ENCODE measurements at places on chromosomes 3 and 15. TPM values are rescaled to one million over a fixed set of nuclear protein-coding genes. Genes with fewer than 3 reads are reported as not detected.

DNA sequence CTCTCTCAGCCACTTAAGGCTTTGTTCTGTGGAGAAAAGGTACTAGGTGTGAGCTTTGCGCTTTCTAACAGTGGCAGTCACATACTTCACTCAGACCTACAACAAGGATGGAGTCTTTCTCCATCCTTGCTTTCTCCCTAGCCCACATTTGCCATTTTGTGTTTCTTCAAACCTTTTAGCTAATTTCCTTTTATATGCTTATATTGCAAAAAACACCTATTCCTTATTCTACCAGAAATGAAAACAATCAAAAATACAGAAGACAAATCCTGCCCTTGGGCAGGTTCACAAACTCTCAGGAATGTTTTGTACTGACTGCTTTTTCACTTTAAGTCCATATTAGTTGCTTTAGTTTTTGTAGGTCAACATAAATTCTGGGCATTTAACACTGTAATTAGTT lies 914.2 kb downstream of the SQOR start:
- no peaks in the 10 kb centered on the region for H3K27me3 ChIP-seq
- H3K36me3 ChIP-seq = no peaks in the 10 kb centered on the region
- H3K4me1 ChIP-seq = peaks cover 3% of the 10 kb centered on the region
- H3K27ac ChIP-seq = no peak overlapping the region
- DNase-seq = no peak

DNA sequence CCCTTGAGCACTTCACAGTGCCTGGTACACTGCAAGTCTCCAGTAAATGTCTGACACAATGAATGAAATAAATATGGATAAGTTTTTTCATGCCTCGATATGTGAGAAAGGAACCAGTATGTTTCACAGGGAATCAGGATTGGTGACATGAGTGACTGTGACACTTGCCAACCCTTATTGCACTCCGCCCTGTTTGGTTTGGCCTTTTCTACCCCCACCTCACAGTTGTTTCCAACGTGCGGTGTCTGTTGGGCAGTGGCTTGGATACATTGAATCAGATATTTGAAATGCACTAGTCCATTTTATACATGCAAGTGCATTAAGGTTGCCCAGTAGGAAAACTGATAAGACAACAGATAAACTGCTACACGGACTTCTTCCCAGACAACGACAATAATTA lies 2.0 kb downstream of the NPHP3 start:
- no peak overlapping the region for H3K27ac ChIP-seq
- no peaks in the 10 kb centered on the region for H3K27me3 ChIP-seq
- no peak for DNase-seq
- no peaks in the 10 kb centered on the region for H3K36me3 ChIP-seq
- peaks cover 3% of the 10 kb centered on the region for H3K4me1 ChIP-seq

- no peak for DNase-seq
- H3K36me3 ChIP-seq = no peaks in the 10 kb centered on the region
- H3K27me3 ChIP-seq = no peaks in the 10 kb centered on the region
- no peak overlapping the region for H3K4me3 ChIP-seq
These were observed 34.3 kb downstream of the STT3B start for GRCh38 chr3:31567036-31567435.

Gene PSMA4
- total RNA-seq = 97.1 TPM

Gene DPPA4
- total RNA-seq = not detected

Data from aorta (tissue), 5 donors.